Right ventricle myocardium superior (tissue), 1 donor: ENCODE measurements at places on chromosomes 3 and 15.

GRCh38 chr3:101102678-101103296, 109.6 kb upstream of the ABI3BP start:
- DNase-seq = no peak

DNA sequence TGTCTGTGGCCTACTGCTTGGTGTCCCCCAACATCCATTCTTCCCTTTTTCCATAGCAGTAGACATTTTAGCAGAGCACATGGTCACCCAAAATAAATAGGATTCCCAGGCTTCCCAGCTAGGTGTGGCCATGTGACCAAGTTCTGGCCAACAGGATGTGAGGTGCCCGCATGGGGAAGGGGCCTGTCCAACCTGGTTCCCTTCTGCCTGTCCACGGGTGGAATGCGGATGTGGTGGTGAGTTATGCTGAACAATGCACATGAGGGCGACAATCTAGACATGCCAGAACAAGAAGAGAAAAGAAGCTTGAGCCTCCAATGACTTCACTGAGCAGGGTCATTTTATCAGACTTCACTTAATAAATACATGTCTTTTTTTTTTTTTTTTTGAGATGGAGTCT, 77.6 kb upstream of the DLG1 start:
- no peak for DNase-seq

GRCh38 chr3:47347217-47347801, 33.5 kb upstream of the PTPN23 start:
- DNase-seq = no peak

- no peak for DNase-seq
Observed at GRCh38 chr15:57730876-57731275, 24.4 kb downstream of the POLR2M start.

GRCh38 chr3:187669675-187670504, at the start of gene SST:
SST (minus strand) TSS chr3:187670394; CDS start chr3:187670291, 103 bp downstream.
- peak; percentile 46 for DNase-seq

- DNase-seq = no peak
Observed at GRCh38 chr3:169600732-169601131, 62.8 kb downstream of the MECOM start.

DNA sequence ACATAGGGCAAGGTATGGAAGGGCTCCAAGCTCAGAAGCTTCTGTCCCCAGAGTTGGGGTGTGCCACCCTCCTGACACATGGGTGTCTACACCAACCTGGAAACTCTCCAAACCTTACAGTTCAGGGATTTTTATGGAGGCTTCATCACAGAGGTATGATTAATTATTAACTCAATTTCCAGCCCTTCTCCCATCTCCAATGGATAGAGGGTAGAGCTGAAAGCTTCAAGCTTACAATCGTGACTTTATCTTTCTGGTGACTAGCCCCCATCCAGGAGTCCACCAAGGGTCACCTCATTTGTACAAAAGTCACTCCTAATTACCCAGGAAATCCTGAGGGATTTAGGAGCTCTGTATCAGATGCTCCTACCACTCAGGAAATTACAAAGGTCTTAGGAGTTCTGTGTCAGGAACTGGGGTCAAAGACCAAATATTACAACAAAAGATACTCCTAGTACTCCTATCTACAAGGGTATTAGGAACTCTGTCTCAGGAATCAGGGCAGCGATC, 62.7 kb downstream of the TFDP2 start:
- DNase-seq = no peak

DNA sequence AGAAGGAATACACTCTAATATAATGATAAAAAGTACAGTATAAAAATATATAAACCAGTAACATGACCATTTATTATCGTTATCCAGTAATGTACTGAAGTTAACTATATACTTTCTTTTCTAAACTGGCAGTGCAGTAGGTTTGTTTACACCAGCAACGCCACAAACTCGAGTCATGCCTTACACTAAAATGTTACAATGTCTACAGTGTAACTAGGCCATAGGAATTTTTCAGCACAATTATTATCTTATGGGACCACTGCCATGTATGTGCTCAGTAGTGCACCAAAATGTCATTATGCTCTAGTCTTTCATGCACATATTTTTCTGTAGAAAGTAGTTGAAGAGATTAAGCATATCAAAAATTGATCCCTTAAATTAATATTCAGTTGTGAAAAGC, 609.8 kb upstream of the BCHE start:
- no peak for DNase-seq

DNA sequence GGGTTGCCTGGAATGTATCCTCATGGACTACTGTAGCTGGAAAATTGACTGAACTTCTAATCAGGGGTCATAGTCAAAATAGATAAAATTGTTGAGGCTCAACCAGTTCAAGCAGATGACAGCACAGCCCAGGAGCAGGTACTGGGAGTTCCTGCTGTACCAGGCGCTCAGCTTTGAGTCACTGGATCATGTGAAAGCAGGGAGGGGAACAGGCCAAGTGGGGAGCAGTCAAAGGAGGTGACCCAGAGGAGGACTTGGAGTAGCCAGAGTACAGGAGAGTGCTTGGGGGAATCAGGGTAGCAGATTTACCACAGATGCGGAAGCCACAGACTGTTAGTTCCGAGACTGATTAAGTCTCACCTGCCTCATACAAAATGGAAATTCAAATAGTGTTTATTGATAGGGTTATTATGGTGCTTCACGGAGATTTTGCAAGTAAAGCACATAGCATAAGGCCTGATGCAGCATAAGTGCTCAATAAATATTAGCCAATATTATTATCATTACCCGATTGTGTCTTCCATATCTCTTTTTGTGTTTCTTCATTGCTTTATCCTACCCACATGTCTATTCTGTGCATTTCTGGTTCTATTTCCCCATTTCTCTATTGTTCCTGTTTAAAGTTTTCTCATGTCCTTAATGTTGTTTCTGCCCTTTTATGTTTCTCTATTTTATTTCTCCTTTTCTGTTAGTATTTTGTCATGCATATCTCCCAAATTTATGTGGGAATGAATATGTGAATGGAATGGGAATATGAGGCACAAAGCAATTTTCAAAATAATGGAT, 369.2 kb upstream of the MCTP2 start:
- no peak for DNase-seq

- DNase-seq = peak; percentile 74
Observed at GRCh38 chr3:27224197-27224596, 145.0 kb downstream of the NEK10 start.

DNA sequence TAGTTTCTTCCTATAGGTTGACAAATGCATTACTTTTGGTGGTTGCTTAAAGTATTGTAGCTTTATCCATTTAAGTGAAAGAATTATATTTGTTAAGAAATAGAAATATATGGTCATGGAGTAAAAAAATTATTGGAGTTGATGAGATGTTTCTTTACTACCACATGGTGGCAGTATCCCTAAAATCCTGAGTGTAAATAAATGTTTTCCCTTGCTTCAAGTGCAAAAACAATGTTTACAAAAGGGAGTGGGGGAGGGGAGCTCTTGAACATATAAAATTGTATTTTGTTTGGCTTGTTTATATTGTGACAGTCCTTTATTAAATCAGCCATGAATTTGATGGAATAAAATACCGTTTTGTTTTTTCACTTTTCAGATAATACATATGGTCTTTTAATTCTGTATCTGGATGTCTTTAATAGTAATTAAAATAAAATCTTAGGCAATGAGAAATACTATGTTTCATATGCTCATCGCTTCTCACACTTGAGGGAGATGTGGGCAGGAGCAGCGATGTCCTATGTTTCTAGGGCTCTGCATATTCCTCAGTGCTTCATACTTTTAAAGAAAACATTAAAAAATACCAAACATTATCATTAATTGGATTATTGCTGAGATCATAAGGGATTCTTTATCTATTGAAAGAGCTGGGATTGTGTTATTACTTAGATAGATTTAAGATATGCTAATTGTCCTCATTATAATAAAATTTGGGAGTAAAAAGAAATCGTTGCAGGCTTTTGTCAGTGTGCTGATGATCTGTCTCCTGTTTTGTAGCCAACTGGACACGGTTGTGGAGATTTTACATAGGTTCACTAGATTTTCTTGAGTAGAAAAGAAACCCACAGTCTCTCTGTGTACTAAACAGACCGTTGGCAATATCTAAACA, 349.7 kb downstream of the TUSC7 start:
- no peak for DNase-seq

GRCh38 chr3:193165431-193166120, 75.4 kb upstream of the PLAAT1 start:
- no peak for DNase-seq

DNA sequence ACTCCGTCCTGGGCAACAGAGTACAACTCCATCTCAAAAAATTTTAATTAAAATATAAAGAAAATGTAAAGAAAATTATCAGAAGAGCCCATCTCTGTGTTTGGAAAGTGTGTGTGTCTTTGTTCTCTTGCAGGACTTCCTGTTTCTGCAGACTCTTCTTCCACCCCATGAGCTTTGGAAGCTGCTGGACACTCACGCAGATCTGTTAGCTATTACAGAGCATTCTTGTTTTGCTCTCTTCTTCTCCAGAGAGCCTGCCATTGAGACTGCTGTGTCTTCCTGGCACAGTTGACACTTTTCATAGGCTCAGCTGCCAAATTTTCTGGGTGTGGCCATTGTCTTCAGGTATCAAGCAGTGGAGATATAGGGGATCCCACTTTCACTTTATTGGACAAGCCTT, 6.0 kb upstream of the CCR8 start:
- no peak for DNase-seq
